Naive thymus-derived CD4-positive, alpha-beta T cell (primary cell): ENCODE measurements at places on chromosomes 13 and 19. TPM values are rescaled to one million over a fixed set of nuclear protein-coding genes. Genes with fewer than 3 reads are reported as not detected.

- H3K4me3 ChIP-seq, result peak overlapping the region; percentile 11
- H3K36me3 ChIP-seq, result peaks cover under 1% of the 10 kb centered on the region
- H3K4me1 ChIP-seq, result peaks cover 21% of the 10 kb centered on the region
- H3K27ac ChIP-seq, result no peak overlapping the region
- no peaks in the 10 kb centered on the region for H3K27me3 ChIP-seq
Observed at GRCh38 chr13:21435687-21436151, 23.4 kb downstream of the ZDHHC20 start.

DNA sequence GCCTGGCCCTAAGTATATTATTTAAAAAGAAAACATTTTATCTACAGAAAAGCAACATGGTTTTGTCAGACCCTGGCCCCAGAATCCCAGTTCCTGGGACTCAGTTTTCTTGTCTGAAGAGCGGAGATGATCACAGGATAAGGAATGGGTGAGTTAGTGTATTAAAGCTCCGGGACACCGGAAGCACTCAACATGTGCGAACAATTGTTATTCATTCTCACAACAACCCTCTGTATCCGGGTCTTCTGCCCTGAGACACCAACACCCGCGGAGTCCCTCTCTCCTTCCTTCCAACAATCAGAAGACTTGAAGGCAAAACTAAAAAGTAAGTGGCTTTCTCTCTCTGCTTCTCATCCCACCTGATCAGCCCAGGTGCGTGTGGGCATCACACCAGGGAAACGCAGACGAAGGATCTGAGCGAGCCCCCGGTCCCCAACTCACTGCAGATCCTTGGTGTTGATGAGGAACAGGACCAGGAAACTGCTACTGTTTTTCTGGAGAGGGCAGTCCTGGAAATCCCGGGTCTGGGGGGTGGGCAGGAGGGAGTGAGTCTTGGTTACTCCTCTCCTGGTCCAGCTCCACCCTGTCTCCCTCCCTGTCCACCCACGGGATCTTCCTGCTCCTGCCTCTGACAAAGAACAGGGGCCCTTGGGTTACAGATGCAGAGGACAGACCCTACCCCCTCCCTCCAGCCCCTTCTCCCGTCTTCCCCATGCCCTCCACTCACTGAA is 2.0 kb downstream of the GPR108 start:
- DNase-seq, result no peak
- peaks cover 29% of the 10 kb centered on the region for H3K4me1 ChIP-seq
- peaks cover 4% of the 10 kb centered on the region for H3K36me3 ChIP-seq
- peak overlapping the region; percentile 86 for H3K27ac ChIP-seq
- no peaks in the 10 kb centered on the region for H3K27me3 ChIP-seq

- no peaks in the 10 kb centered on the region for H3K27me3 ChIP-seq
- H3K4me3 ChIP-seq, result peak overlapping the region; percentile 57
- peak; percentile 93 for DNase-seq
- peaks cover 30% of the 10 kb centered on the region for H3K36me3 ChIP-seq
- peaks cover 39% of the 10 kb centered on the region for H3K4me1 ChIP-seq
- peak overlapping the region; percentile 63 for H3K27ac ChIP-seq
Observed at GRCh38 chr19:39397360-39398296, 6.5 kb downstream of the MED29 start.

DNA sequence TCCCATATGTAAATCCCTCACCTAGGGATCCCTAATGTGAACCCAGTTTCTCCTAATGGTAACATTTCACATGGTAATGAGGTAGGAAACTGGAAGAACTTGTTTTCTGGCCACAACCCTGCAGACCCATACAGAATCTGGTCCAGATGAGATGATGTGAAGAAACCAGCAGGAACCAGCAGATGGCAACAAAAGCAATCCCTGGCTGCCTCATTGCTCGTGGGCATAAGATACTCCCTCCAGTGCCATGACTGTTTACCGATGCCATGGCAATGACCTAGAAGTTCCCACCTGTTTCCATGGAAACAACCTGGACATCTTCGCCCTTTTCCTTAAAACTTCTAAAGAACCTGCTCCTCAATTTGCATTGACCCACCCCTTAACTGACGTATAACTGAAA is 1.4 kb upstream of the CD209 start:
- H3K27me3 ChIP-seq, result no peaks in the 10 kb centered on the region
- no peak overlapping the region for H3K4me3 ChIP-seq
- H3K27ac ChIP-seq, result no peak overlapping the region
- H3K4me1 ChIP-seq, result no peaks in the 10 kb centered on the region
- H3K36me3 ChIP-seq, result no peaks in the 10 kb centered on the region

The KIR3DL1 gene
- total RNA-seq, result 1.1 TPM

The NAPSA gene
- 3.6 TPM for total RNA-seq

The PTH2 gene
- not detected for total RNA-seq

The SLC1A6 gene
- not detected for total RNA-seq

The COL4A1 gene
- total RNA-seq, result 0.24 TPM

- DNase-seq, result no peak
- no peak overlapping the region for H3K27ac ChIP-seq
- H3K4me1 ChIP-seq, result no peaks in the 10 kb centered on the region
- no peak overlapping the region for H3K4me3 ChIP-seq
Observed at GRCh38 chr13:72462726-72463125, 264.7 kb downstream of the MZT1 start.

GRCh38 chr13:75303263-75303662 is 178.7 kb downstream of the TBC1D4 start:
- no peaks in the 10 kb centered on the region for H3K27me3 ChIP-seq
- H3K27ac ChIP-seq, result no peak overlapping the region
- H3K36me3 ChIP-seq, result peaks cover 53% of the 10 kb centered on the region

DNA sequence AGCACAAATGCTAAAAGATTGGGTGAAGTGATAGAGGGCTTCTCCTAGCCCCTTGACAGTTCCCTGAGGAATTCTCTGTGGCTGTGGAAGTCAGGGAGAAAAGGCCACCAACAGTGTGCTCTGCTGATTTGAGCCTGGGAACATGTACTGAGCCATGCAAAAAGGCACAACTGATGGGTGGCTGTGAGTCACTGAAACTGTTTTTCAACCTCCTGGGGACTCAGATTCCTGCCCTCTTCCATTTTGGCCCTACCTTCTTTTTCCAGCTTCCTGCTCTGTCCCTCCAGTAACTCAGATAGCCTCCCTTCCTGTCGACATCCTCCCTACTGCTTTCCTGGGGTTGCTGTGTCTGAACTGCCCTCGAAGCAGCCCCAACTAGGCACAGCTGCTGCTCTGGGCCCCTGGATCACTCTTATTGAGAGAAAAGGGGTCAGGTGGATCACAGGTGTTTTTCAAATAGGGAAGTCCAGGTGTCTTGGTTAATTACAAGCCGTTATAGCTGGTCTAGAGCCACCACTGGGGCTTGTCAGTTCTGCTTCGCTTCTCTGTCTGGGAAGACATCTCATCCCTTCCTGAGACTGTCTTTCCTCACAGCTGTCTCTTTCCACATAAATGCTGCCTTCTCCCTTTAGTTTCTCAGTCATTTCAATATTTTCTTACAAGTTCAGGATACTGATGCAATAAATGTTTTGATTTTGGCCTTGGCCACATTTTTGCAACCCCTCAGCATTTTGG is 13.7 kb downstream of the FAM124A start:
- no peak overlapping the region for H3K4me3 ChIP-seq
- no peak for DNase-seq
- no peaks in the 10 kb centered on the region for H3K4me1 ChIP-seq
- H3K27ac ChIP-seq, result no peak overlapping the region
- no peaks in the 10 kb centered on the region for H3K27me3 ChIP-seq

The VPS36 gene
- 40.4 TPM for total RNA-seq

The NFIX gene
- total RNA-seq, result 5.9 TPM

- no peaks in the 10 kb centered on the region for H3K27me3 ChIP-seq
- H3K27ac ChIP-seq, result no peak overlapping the region
- no peak overlapping the region for H3K4me3 ChIP-seq
Observed at GRCh38 chr13:25353344-25353743, 18.4 kb upstream of the ATP8A2 start.

GRCh38 chr19:8129061-8129618 is 20.3 kb downstream of the FBN3 start:
- DNase-seq, result no peak
- no peak overlapping the region for H3K27ac ChIP-seq
- H3K36me3 ChIP-seq, result no peaks in the 10 kb centered on the region

The ATP5F1D gene
- total RNA-seq, result 94.2 TPM

GRCh38 chr19:12611361-12611699 is 610 bp downstream of the ZNF791 start:
- H3K27me3 ChIP-seq, result no peaks in the 10 kb centered on the region
- H3K4me1 ChIP-seq, result peaks cover 27% of the 10 kb centered on the region
- H3K27ac ChIP-seq, result peak overlapping the region; percentile 95
- DNase-seq, result no peak
- H3K4me3 ChIP-seq, result peak overlapping the region; percentile 71

- no peaks in the 10 kb centered on the region for H3K4me1 ChIP-seq
- no peak overlapping the region for H3K4me3 ChIP-seq
- H3K36me3 ChIP-seq, result peaks cover 15% of the 10 kb centered on the region
- no peaks in the 10 kb centered on the region for H3K27me3 ChIP-seq
Observed at GRCh38 chr19:13976446-13976845, 24.1 kb downstream of the DCAF15 start.

The ONECUT3 gene
- total RNA-seq, result not detected

The GIPR gene
- total RNA-seq, result 5.2 and 5.3 TPM in 2 replicates

DNA sequence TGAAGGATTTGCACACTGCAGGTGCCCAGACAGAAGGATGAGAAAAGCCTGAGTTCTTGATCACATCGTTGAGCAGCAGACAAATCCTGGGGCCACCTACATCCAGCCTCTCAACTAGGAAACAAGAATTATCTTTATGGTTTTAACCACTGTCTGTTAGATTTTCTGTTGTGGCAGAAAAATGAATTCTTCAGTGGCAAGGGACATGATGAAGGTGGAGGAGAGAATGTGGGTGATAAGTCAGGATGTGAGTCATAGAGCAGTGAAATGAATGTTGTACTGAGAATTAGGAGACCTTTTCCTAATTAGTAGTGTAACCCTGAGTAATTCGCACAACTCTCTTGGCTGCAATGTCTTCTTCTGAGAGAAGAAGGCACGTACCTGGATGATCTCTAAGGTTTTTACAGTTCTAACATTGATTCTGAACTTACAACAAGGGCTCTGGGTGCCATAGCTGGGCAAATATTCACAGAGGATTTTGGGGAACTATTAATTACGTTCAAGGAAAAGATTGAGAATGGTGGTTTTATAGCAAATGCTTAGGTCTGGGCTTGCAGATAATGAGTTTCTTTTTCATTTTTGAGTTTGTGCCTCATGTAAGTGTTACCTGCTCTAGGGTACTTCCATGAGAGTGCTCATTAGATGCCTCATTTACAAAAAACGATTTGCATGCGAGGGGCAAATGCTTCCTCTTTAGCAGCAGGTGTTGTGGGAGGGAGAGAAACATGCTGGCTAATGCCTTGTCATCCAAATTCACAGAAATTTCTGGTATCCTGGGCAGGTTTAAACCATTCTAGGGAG is 111.0 kb upstream of the KL start:
- no peaks in the 10 kb centered on the region for H3K4me1 ChIP-seq
- H3K27ac ChIP-seq, result no peak overlapping the region
- DNase-seq, result no peak
- no peaks in the 10 kb centered on the region for H3K27me3 ChIP-seq
- H3K36me3 ChIP-seq, result no peaks in the 10 kb centered on the region

- no peaks in the 10 kb centered on the region for H3K36me3 ChIP-seq
- peaks cover 11% of the 10 kb centered on the region for H3K4me1 ChIP-seq
- H3K4me3 ChIP-seq, result no peak overlapping the region
Observed at GRCh38 chr13:46622630-46623256, 69.8 kb downstream of the LRCH1 start.

- H3K27me3 ChIP-seq, result no peaks in the 10 kb centered on the region
- H3K27ac ChIP-seq, result no peak overlapping the region
- H3K4me3 ChIP-seq, result no peak overlapping the region
- peaks cover 4% of the 10 kb centered on the region for H3K4me1 ChIP-seq
Observed at GRCh38 chr19:47376589-47377144, 27.6 kb downstream of the DHX34 start.

GRCh38 chr13:24865163-24865953 is 101.4 kb downstream of the RNF17 start:
- H3K27me3 ChIP-seq, result no peaks in the 10 kb centered on the region
- no peak for DNase-seq
- no peaks in the 10 kb centered on the region for H3K36me3 ChIP-seq
- no peaks in the 10 kb centered on the region for H3K4me1 ChIP-seq

- no peaks in the 10 kb centered on the region for H3K36me3 ChIP-seq
- no peak overlapping the region for H3K27ac ChIP-seq
- H3K4me3 ChIP-seq, result no peak overlapping the region
- no peak for DNase-seq
Observed at GRCh38 chr13:47433461-47434005, 536.7 kb upstream of the HTR2A start.

The HCN2 gene
- total RNA-seq, result 2.6 TPM

DNA sequence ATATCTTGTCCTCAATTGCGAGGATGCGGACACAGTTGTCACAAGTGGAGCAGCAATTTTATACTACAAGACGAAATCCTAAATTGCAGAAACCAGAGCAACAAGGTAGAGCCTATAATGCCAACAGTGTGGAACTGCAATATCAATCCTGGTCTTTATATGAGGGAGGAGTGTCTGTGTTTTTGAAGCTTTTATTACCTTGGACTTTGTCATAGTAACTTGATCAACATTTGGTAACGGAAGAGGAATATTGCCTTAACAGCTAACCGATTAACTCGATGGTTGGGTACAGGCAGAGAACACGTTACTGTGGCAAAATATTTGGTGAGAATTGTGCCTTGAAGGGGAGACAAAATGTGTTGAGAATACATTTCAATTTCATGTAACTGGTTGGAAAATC is 661.5 kb downstream of the FGF9 start:
- no peaks in the 10 kb centered on the region for H3K4me1 ChIP-seq
- no peak for DNase-seq
- no peak overlapping the region for H3K4me3 ChIP-seq
- H3K27ac ChIP-seq, result no peak overlapping the region
- no peaks in the 10 kb centered on the region for H3K36me3 ChIP-seq

DNA sequence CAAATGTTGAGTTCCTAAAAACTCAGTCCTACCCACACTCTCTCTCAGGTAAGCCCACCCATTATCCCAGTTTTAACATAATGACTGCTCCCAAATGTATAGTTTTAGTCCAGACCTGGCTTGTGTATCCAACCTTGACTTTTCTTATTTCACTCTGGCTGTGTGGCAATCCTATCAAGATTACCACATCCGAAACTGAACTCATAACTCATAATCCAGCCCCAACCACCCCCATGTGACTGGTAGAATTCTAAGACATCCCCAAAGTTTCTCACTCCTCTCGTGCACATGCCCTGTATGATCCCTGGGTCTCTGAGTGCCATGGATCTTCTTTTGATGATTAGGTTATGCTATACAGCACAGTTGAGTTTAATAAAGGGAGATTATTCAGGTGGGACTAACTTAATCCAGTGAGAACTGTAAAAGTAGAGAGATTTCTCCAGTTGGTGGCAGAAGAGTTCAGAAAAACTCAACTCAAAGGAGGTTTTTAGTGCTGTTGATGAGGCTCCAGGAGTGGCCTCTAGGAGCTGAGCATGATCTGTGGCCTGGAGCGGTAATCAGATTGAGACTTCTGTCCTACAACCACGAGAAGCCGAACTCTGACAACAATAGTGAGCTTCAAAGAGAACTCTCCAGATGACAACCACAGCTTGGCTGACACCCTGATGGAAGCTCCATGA is 413.4 kb downstream of the ZNF536 start:
- DNase-seq, result no peak
- H3K4me1 ChIP-seq, result no peaks in the 10 kb centered on the region
- no peaks in the 10 kb centered on the region for H3K36me3 ChIP-seq
